Heart left ventricle (tissue), 16 donors: ENCODE measurements at places on chromosomes 5 and 9. TPM values are rescaled to one million over a fixed set of nuclear protein-coding genes. Genes with fewer than 3 reads are reported as not detected.

DNA sequence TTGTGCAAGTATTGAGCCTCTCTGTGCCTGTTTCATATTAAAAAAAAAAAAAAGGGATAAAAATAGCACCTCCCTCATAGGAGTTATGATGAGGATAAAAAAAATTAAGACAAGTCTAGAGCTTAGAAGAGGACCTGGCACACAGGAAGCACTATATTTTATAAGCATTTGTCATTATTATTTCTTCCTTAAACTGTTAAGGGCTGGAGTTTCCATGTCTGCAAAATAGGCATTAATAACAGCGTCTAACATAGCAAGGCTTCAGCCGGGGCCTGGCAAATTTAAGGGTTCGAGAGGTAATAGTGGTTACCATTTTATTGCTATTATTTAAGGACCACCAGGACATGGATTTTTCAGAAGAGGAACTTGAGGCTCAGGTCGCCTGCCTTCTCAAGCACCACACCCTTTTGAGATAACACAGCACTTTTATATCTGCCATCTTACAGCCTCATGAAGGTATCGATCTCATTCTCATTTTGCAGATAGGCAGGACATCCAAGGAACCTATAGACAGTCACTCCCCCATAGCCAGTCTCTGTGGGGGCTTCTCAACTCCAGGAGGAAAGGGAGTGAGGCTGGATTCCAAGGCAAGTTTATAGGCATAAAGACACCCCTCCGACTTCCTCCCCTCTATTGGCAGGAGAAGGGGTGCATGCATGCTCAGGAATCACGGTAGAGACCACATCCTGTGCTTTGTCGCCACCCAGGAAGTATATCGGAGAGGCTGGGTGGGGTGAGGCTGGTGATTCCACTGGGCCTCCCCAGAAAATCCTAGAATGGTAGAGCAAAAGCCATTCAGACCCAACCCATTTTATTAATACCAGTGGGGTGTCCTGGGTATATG lies 2.4 kb downstream of the ANXA6 start:
- H3K4me1 ChIP-seq, result peaks cover 79% of the 10 kb centered on the region
- H3K4me3 ChIP-seq, result peak overlapping the region; percentile 93
- peak overlapping the region; percentile 94 for H3K27ac ChIP-seq
- no peak for DNase-seq
- peaks cover 10% of the 10 kb centered on the region for H3K36me3 ChIP-seq

GRCh38 chr5:32565145-32565544 lies 20.2 kb upstream of the SUB1 start:
- H3K27ac ChIP-seq, result no peak overlapping the region
- no peak for DNase-seq
- no peaks in the 10 kb centered on the region for H3K27me3 ChIP-seq

- no peak for DNase-seq
- peaks cover 80% of the 10 kb centered on the region for H3K27me3 ChIP-seq
- no peaks in the 10 kb centered on the region for H3K4me1 ChIP-seq
- peak overlapping the region; percentile 59 for H3K4me3 ChIP-seq
Observed at GRCh38 chr9:91948101-91948596, 1.9 kb downstream of the ROR2 start.

DNA sequence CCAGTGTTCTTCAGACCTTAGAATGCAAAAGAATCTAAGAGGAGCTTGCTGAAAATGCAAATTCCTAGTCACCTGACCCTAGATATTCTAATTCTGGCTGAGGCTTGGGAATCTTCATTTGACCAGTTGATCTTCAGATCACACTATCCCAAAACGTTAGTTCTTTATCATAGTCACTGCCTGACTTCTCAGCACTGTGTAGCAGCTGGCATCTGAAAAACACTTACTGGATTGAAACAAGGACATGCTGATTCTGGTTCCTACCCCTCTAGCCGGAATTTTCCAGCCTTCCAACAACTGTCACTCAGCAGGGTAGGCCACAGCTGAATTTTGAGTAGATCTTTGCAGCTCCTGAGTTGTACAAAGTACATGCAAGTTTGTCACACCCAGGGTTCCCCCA lies 72.2 kb downstream of the EBF1 start:
- H3K4me1 ChIP-seq, result peaks cover 6% of the 10 kb centered on the region
- H3K36me3 ChIP-seq, result no peaks in the 10 kb centered on the region
- no peak overlapping the region for H3K27ac ChIP-seq

GRCh38 chr9:137305060-137305797 lies 3.2 kb upstream of the NRARP start:
- peak overlapping the region; percentile 87 for H3K27ac ChIP-seq
- H3K4me3 ChIP-seq, result peak overlapping the region; percentile 26
- H3K27me3 ChIP-seq, result peaks cover 40% of the 10 kb centered on the region

- H3K27me3 ChIP-seq, result no peaks in the 10 kb centered on the region
- no peak overlapping the region for H3K4me3 ChIP-seq
- H3K27ac ChIP-seq, result no peak overlapping the region
- peaks cover 56% of the 10 kb centered on the region for H3K36me3 ChIP-seq
- DNase-seq, result no peak
Observed at GRCh38 chr9:137583347-137583746, 4.6 kb upstream of the DPH7 start.

DNA sequence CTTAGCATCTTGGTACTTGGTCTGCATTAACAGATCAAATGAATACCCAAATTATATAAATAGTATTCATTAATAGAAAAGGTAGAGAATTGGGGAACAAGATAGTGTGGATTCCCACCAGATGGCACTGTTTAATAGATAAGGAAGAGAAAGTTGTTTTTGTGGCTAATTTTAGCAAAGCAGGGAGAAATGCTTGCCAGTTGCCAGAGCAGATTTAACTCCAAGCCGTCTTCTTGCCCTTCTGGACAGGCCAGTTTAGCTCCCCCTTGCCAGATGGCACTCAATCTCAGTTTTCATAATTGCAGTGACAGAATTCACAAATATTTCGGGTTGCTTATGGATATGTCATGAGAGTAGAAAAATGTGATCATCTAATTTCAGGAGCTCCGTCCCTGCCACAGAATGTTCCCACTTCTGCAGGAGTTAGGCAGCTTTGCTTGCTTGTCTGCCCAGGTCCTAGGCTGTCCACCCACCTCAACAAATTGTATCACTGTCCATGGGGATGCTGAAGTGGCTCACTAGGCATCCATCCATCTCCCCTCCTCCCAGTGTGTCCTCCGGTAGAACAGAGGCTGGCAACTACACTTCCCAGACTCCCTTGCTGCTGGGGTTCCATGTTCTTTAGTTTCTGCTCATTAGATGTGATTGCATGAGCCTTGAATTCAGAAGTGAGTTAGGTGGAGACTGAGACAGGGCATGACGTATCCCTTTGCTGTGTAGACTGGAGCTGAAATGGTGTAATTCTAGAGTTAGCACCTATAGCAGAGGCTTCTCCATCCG lies 11.8 kb upstream of the HEXB start:
- H3K4me1 ChIP-seq, result no peaks in the 10 kb centered on the region
- no peaks in the 10 kb centered on the region for H3K36me3 ChIP-seq
- H3K4me3 ChIP-seq, result peak overlapping the region; percentile 40
- no peaks in the 10 kb centered on the region for H3K27me3 ChIP-seq
- H3K27ac ChIP-seq, result peak overlapping the region; percentile 49

DNA sequence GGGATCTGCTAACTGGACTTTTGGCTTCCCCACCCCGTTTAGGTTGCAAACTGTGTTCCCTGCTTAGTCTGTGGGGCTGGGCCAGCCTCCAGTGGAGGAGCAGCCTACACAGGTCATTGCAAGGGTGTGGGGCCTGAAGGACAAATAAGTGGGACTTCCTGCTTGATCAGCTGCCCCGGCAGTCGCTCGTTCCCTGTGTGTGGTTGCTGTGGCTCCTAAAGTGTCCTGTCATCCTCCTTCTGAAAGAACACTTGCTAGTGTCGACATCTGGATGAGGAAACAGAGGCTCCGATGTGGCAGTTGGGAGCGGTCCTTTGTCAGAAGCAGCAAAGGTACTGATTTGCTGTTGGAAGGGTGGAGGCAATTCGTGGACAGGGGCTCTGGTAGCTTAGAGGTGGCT lies 88.9 kb upstream of the TBCA start:
- DNase-seq, result no peak
- H3K27me3 ChIP-seq, result no peaks in the 10 kb centered on the region
- no peaks in the 10 kb centered on the region for H3K4me1 ChIP-seq
- H3K36me3 ChIP-seq, result no peaks in the 10 kb centered on the region
- H3K27ac ChIP-seq, result no peak overlapping the region
- H3K4me3 ChIP-seq, result no peak overlapping the region

DNA sequence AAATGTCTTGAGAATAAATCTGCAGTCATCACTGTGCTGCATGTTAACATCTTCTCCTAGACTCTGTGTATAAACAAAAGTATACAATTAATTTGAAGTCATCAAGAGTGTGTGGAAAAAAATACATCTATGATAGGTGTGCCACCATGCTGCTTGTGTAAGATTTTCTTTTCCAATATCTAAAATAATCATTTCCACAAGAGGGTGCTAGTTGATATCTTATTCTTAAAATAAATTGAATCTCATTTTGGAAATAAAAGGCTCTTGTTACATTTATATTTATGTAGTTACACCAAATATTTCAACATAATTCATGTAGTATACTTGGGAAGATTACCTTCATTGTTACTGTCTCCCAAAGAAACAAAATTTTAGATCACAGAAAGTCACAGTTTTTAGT lies 14.1 kb upstream of the MOCS2 start:
- H3K27ac ChIP-seq, result no peak overlapping the region
- H3K4me3 ChIP-seq, result no peak overlapping the region
- no peaks in the 10 kb centered on the region for H3K36me3 ChIP-seq
- DNase-seq, result no peak
- H3K27me3 ChIP-seq, result no peaks in the 10 kb centered on the region
- H3K4me1 ChIP-seq, result no peaks in the 10 kb centered on the region

DNA sequence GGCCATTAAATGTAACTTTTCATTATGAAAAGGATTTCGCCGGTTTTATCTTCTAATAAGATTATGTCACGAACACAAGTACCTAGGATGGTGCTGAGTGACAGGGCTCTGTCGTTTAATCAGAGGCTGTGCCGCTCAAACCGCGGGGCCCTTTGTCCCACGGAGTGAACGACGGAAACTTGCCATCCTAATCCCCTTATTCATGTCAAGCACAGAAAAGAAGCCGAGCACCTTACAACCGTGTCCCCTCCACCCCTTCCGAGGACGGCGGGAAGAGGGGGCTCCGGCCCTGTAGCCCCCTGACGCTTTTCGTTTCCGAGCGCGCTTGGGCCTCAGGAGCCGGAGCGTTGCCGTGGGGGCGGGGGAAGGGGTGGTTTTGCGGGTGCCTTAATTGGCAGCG lies 11.2 kb downstream of the LMX1B start:
- peaks cover 23% of the 10 kb centered on the region for H3K4me1 ChIP-seq
- H3K27me3 ChIP-seq, result peaks cover 54% of the 10 kb centered on the region
- no peak for DNase-seq
- no peak overlapping the region for H3K27ac ChIP-seq

DNA sequence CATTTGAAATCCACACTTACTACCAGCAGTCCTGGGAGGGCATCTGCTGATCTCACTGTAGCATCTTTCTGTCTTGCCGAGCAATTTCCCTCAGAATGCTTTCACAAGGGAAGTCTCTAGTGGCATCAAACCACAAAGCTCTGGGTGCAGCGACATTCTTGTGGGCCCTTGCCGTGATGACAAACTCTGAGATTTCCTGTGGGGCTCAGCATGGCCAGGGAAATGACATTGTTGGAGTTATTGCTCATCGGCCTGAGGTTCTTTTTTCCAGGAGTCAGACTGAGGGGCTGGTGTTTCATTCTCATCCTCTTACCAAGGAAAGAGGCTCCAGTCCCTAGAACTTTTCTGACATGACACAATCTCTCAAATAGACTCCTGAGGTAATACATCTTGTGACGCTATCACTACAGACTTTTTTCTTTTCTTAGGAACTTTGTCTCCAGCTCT lies 51.4 kb downstream of the PFDN1 start:
- no peak for DNase-seq
- H3K27me3 ChIP-seq, result no peaks in the 10 kb centered on the region
- H3K4me1 ChIP-seq, result peaks cover 66% of the 10 kb centered on the region
- peak overlapping the region; percentile 1 for H3K27ac ChIP-seq

- no peaks in the 10 kb centered on the region for H3K4me1 ChIP-seq
- H3K27me3 ChIP-seq, result no peaks in the 10 kb centered on the region
- no peaks in the 10 kb centered on the region for H3K36me3 ChIP-seq
- no peak overlapping the region for H3K4me3 ChIP-seq
- no peak overlapping the region for H3K27ac ChIP-seq
Observed at GRCh38 chr5:149913436-149914419, 30.9 kb downstream of the PDE6A start.

- peaks cover 16% of the 10 kb centered on the region for H3K4me1 ChIP-seq
- H3K27ac ChIP-seq, result peak overlapping the region; percentile 76
- peak; percentile 27 for DNase-seq
- no peak overlapping the region for H3K4me3 ChIP-seq
- no peaks in the 10 kb centered on the region for H3K36me3 ChIP-seq
Observed at GRCh38 chr5:140205952-140206351, 31.0 kb downstream of the CYSTM1 start.

The TRIP13 gene
- total RNA-seq, result 0.44 TPM

The LCN10 gene
- 1.1 TPM for total RNA-seq

The FAM153A gene
- 1.1 TPM for total RNA-seq
